ENCODE measurements at places on chromosomes 2 and 18. TPM values are rescaled to one million over a fixed set of nuclear protein-coding genes. Genes with fewer than 3 reads are reported as not detected.

The SLC5A7 gene
- not detected for total RNA-seq

- no peaks in the 10 kb centered on the region for H3K4me1 ChIP-seq
- no peaks in the 10 kb centered on the region for H3K27me3 ChIP-seq
- H3K36me3 ChIP-seq: peaks cover 25% of the 10 kb centered on the region
- no peak overlapping the region for H3K27ac ChIP-seq
- no peak overlapping the region for H3K4me3 ChIP-seq
Measured at GRCh38 chr2:53697092-53697491, 70.5 kb upstream of the CHAC2 start.

- H3K4me1 ChIP-seq: no peaks in the 10 kb centered on the region
- H3K36me3 ChIP-seq: no peaks in the 10 kb centered on the region
- H3K4me3 ChIP-seq: no peak overlapping the region
- H3K27me3 ChIP-seq: no peaks in the 10 kb centered on the region
Measured at GRCh38 chr2:165251366-165251765, 12.2 kb downstream of the SCN2A start.

DNA sequence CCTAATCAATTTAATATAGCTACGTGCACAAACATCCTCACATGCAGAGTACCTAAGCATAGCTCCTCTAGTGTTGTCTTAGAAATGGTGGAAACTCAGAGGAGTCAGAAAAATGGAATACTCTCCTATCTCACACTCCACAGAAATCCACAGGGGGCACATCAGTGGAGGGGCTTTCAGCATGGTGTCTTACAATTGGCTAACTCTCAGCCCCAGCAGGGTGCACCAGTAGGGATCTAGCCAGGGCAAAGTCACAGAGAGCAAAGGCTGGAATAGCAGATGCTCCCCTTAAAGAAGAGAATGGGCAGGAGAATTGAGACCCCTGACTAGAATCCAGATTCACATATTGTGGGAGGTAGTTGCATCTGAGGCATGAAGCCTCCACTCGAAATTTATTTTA lies 135.7 kb downstream of the MAIP1 start:
- no peaks in the 10 kb centered on the region for H3K4me1 ChIP-seq
- H3K27ac ChIP-seq: no peak overlapping the region
- no peak for DNase-seq
- no peak overlapping the region for H3K4me3 ChIP-seq

GRCh38 chr2:85601771-85602475 lies 575 bp downstream of the TMEM150A start:
- peaks cover 11% of the 10 kb centered on the region for H3K4me1 ChIP-seq
- peak overlapping the region; percentile 80 for H3K4me3 ChIP-seq
- DNase-seq: no peak
- no peaks in the 10 kb centered on the region for H3K27me3 ChIP-seq
- H3K27ac ChIP-seq: no peak overlapping the region

The SERPINB12 gene
- total RNA-seq: not detected

The NEB gene
- 0.31 TPM for total RNA-seq

The ARHGEF33 gene
- not detected for total RNA-seq

The TPO gene
- not detected for total RNA-seq

GRCh38 chr2:55923091-55923981 lies at the start of gene EFEMP1:
TSS of gene EFEMP1 (minus strand) at chr2:55923782. CDS start at chr2:55922440, 1,342 bp downstream.
- H3K36me3 ChIP-seq: no peaks in the 10 kb centered on the region
- no peak within 1 kb of the TSS for H3K4me3 ChIP-seq
- no peak for DNase-seq

The C2orf49 gene
- 16.5 TPM for total RNA-seq

The TBR1 gene
- 0.05 TPM for total RNA-seq

The DTNA gene
- not detected for total RNA-seq

DNA sequence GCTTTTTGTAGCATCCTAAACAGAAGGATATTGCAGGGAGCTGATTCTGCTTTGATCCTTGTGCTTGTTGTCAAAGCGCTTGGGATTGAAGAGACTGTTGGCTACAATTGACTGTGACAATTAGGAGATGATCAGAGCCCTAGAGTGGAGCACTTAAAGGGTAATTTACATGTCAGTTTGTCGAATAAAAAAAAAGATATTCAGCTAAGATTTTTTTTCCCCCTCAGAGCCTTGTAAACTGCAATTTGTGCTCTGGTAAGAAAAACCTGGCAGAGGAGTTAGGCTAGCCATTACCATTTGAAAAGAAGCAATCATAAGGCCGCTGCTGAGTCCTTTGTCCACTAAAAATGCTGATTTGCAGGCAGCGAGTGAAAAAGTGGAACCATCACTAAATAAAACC lies 47.8 kb upstream of the ZEB2 start:
- DNase-seq: no peak
- H3K4me3 ChIP-seq: no peak overlapping the region
- H3K27ac ChIP-seq: no peak overlapping the region
- no peaks in the 10 kb centered on the region for H3K27me3 ChIP-seq
- no peaks in the 10 kb centered on the region for H3K36me3 ChIP-seq
- H3K4me1 ChIP-seq: peaks cover 7% of the 10 kb centered on the region

DNA sequence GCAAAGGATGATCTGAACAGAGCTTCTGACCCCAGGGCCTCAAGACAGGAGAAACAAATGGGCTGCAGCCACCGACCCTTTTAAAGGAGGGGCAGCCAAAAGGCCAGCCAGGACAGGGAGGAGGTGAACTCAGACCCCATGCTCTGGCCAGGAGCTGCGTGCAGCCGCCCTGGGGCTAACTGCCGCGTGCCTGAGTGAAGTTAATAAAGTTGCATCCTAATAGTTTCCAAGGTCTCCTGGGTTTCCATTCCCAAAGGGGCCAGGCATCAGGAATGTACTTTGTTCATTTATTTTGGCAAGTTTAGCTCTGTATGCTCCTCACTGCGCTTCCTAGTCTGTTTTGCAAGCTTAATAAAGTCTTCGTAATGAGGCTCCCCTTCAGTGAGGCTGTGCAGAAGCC lies 60.7 kb downstream of the EN1 start:
- DNase-seq: no peak
- H3K27me3 ChIP-seq: peaks cover 41% of the 10 kb centered on the region

DNA sequence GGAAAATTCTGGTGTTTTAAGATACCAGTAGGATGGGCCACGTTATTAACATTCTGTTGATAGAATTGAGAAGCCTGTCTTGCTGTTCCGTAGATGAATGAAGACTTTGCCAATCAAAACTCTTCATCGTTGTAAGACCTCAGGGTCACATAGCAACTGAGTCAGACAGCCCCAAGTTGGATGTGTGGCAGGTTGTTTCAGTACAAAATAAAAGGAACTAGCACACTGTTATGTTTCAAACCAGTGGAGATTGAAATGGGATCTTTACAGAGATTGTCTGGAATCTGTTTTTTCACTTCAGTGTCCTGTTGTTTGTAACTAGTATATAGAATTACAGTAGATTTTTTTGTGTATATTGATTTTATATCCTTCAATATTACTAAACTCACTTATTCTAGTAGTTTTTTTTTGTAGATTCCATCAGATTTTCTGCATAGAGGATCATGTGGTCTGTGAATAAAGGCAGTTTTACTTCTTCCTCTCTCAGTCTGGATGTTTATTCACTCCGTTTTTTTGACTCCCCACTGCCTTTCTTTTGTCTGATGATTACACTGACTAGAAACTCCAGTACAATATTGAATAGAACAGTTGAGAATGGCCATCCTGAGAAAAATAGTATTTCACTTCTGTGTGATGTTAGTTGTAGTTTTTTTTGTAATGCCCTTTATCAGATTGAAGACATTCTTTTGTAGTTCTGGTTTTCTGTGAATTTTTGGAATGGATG lies 22.7 kb downstream of the EPC2 start:
- H3K4me1 ChIP-seq: peaks cover 47% of the 10 kb centered on the region
- no peaks in the 10 kb centered on the region for H3K27me3 ChIP-seq
- no peak for DNase-seq
- H3K36me3 ChIP-seq: no peaks in the 10 kb centered on the region
- H3K4me3 ChIP-seq: no peak overlapping the region

GRCh38 chr18:57231864-57232263 lies 85.0 kb downstream of the BOD1L2 start:
- H3K4me3 ChIP-seq: no peak overlapping the region
- no peak for DNase-seq
- peaks cover 8% of the 10 kb centered on the region for H3K27me3 ChIP-seq
- peaks cover 6% of the 10 kb centered on the region for H3K36me3 ChIP-seq
- no peaks in the 10 kb centered on the region for H3K4me1 ChIP-seq
- H3K27ac ChIP-seq: no peak overlapping the region

GRCh38 chr18:48934723-48935432 lies 15.9 kb downstream of the SMAD7 start:
- peak overlapping the region; percentile 93 for H3K27ac ChIP-seq
- no peak for DNase-seq
- peaks cover 4% of the 10 kb centered on the region for H3K36me3 ChIP-seq
- H3K4me1 ChIP-seq: peaks cover 93% of the 10 kb centered on the region
- H3K4me3 ChIP-seq: peak overlapping the region; percentile 80
- no peaks in the 10 kb centered on the region for H3K27me3 ChIP-seq

DNA sequence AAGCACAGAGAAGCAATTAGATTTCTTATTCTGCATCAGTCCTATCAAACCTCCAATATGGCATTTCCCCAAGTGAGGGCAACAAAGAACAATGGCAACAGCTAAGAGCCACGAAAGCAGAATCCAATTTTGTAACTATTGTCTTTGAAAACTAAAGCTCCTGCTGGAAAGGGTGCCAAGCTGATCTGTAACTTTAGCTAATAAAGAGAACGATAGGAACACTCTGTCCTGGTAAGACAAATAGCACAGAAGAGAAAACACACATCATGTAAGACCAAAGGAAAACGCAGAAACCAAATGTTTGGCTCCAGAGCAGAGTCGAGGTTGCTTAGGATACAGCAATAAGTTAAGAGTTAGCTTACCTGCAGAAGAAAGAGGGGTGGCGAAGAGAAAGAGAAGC lies 160.5 kb downstream of the STK39 start:
- no peak overlapping the region for H3K4me3 ChIP-seq
- H3K36me3 ChIP-seq: peaks cover 14% of the 10 kb centered on the region
- no peak overlapping the region for H3K27ac ChIP-seq
- DNase-seq: no peak

DNA sequence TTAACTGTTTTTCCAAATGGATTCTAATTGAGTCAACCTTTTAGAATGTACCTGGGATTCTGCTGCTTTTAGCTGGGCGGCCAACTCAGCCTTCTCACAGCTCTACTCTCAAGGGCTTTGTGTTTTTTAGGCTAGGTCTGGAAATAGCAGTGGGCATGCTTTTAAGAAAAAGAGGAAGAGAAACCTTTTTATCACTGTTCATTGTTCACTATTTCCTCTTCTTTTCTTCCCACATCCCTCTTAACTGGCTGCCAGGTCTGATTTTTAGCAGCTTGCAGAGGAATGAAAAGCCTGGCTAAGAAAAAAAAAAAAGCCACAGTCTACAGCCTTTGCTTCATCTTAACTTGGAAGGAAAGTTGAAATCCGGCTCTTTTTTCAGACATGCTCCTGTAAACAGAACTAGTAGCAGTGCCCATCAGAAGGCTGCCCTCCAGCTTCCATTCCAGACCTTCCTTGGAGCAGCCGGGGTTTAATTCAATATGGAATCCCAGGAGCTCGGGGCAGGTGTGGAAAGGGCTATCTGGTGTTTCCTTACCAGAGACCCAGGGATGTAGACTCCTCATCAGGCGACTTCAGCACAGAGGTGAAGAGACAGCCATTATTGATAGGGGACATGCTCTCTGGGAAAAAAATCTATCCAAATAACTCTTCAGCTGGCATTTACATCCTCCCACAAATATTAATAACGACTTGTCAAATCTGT lies 230.7 kb downstream of the MYO3B start:
- H3K27ac ChIP-seq: no peak overlapping the region
- no peak for DNase-seq
- H3K4me1 ChIP-seq: peaks cover 8% of the 10 kb centered on the region
- peaks cover 20% of the 10 kb centered on the region for H3K27me3 ChIP-seq
- H3K4me3 ChIP-seq: peak overlapping the region; percentile 16
- H3K36me3 ChIP-seq: no peaks in the 10 kb centered on the region

DNA sequence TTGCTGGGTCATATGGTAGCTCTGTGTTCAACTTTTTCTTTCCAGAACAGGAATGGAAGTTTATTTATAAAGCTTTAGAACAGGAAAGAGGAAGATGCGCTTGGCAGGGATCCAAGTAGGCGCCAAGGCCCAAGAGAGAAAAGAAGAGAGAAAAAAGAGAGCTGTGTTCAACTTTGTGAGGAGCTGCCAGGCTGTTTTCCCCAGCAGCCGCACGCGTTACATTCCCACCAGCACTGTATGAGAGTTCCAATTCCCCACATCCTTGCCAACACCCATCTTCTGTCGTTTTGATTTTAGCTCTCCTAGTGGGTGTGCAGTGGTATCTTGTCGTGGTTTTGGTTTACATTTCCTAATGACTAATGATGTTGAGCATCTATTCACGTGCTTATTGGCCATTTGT lies 51.4 kb downstream of the KCNF1 start:
- H3K4me3 ChIP-seq: no peak overlapping the region
- DNase-seq: no peak
- peaks cover 33% of the 10 kb centered on the region for H3K27me3 ChIP-seq
- no peaks in the 10 kb centered on the region for H3K4me1 ChIP-seq

DNA sequence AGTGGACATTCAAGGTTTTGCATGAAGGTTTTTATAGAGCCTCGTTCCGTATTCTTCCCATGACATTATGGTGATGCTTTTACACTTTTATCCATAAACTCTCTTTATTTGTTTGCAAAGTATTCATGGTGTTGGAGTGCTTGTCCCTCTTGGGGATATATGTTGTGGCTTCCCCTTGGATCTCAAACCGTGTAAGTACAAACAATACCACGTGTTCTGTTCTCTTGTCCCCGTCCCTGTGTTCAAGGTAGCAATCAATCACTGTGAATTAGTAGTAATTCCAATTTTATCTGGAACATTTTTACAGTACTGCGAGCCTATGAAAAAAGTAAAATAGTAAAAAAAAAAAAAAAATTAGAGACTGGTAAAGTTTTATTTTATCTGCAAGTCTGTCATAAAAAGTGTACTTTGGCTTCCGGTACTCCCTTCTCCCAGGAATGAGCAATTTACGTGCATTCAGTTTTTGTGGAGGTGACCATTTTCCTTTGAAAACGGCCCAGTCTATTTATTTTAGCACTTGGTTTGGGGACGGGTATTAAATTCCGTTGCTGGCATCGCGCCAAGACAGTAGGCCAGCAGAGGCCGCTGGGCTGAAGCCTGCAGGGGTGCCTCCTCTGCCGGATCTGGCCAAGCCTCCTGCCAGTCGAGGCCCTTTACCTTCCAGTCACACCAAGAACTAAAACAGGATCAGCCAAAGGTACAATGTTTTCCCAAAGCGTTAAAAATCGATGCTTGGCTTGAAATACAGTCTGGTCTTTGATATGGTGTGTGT lies 175.7 kb downstream of the SOCS6 start:
- peaks cover 29% of the 10 kb centered on the region for H3K27me3 ChIP-seq
- H3K4me3 ChIP-seq: peak overlapping the region; percentile 51
- no peak for DNase-seq
- no peaks in the 10 kb centered on the region for H3K36me3 ChIP-seq

DNA sequence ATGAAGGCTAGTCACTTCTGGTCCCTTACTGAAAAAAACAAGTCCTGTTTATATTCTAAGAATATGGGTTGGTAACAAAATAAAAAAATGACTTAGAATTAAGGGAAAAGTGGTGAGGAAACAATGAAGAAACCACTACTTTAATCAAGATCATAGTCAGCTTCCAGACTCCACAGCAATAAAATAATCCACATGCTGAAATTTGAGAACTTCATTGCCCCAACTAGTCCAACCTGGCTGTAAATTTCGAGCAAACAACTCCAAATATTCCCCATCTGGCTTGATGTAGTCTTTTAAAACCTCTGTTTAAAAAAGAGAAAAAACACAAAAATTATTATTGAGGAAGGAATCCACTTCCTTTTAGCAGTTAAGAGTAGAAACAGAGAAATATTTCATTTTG lies 32.5 kb downstream of the METTL4 start:
- no peaks in the 10 kb centered on the region for H3K27me3 ChIP-seq
- no peaks in the 10 kb centered on the region for H3K36me3 ChIP-seq
- H3K4me1 ChIP-seq: no peaks in the 10 kb centered on the region
- H3K4me3 ChIP-seq: no peak overlapping the region
- DNase-seq: no peak

GRCh38 chr2:12674644-12675328 lies 42.0 kb upstream of the TRIB2 start:
- no peaks in the 10 kb centered on the region for H3K27me3 ChIP-seq
- no peak overlapping the region for H3K4me3 ChIP-seq
- no peaks in the 10 kb centered on the region for H3K36me3 ChIP-seq
- no peak for DNase-seq
